ENCODE measurements at places on chromosomes 2 and 18.

DNA sequence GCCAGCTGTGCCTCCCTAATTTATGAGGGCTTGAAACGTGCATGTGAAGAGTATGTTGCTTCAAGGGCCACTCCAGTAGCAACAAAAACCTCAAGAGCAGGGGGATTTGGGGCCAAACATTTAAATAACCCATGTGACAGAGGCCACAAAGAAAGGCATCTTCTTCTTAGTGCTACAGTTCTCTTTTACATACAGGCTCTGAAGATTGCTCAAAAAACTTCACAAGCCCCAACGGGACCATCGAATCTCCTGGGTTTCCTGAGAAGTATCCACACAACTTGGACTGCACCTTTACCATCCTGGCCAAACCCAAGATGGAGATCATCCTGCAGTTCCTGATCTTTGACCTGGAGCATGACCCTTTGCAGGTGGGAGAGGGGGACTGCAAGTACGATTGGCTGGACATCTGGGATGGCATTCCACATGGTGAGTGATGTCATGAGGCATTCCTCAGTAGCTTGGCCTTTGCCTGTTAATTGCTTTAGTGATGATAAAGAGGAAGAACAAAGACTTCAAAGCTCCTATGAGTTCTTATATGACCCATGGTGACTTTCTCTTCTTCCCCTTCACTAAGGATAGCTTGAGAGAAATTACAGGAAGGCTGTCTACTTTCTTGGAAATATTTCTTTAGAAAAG is 40.1 kb downstream of the NRP2 start:
- no peak for DNase-seq

GRCh38 chr2:150832686-150833085 is 345.2 kb upstream of the RND3 start:
- no peak for DNase-seq

DNA sequence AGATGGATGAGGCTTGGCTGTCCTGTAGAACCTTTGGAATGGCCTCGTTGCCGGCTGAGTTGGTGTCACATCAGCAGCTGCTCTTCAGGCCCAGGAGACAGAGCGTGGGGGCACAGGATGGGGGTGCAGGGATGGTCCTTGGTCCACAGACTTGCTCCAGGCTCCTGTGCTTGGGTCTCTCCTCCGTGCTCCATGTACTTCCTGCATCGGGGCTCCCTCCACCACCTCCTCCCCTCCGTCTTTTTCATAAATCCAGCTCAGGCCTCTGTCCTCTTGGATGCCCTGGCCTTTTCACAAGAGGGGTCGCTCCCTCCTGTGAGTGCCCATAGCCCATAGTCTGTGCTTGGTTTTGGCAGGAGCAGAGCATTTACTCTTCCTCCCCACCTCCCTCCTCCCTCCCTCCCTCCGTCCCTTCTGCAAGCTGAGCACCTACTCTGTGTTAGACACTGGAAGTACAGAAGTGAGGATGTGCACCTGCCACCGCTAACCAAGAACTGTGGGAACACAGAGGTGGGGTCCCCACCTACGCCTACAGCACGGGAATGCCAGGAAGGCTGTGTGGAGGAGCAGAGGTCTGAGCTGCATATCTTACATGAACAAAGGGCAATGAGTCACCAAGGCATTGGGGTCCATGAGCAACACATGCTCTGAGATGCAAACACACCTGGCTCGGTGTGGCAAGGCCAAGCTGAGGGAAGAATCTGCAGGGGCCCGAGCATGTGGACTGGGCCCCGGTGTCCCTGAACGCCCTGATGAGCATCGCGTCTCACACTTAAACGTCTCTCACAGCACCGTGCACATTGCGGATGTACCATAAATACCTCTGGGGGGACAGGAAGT is 458.7 kb upstream of the HS6ST1 start:
- DNase-seq: no peak

- DNase-seq: no peak
These were observed 111.4 kb downstream of the COPS8 start for GRCh38 chr2:237196866-237197618.

DNA sequence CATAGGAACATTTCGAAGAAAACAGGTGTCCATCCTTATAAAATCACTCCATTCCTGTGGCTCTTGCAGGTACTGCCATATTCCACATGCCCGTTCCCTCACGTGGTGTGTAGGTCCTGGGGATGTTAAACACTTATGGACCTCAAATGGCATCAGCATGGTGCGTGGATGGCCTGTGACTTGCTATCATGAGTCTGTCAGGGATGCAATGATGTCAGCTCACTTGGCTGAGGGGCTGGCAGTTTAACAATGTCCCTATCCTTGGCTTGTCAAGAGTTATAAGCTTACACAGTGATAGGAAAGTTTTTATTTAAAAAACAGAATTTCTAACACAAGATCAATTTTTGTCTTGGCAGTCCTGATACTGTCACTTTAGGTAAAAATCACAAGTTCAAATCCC is 28.8 kb downstream of the MAIP1 start:
- DNase-seq: no peak

Measured in cortex of kidney (tissue), 1 donor.